ENCODE measurements at places on chromosomes 4 and X. TPM values are rescaled to one million over a fixed set of nuclear protein-coding genes. Genes with fewer than 3 reads are reported as not detected.

FGG gene
- not detected for total RNA-seq

MRFAP1 gene
- 291 TPM for total RNA-seq

PRDM8 gene
- total RNA-seq = 18.8 TPM

DNA sequence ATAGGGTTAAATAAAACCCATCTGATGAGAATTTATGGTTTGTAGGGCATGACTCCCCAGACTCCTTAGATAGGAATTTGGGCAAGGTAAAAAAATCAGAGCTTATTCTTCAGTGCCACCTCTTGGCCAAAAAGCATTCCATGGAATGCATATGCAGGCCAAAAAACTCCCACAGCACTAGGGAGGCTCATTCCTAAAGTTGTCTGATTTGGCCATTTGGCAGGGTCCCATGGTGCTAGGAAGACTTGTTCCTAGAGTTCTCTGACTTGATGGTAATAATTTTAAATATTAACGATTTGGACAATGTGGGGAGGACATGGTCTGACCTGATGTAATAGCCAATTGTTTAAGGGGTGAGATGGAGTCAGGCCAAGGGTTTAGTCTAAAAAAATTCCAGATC, 93.0 kb downstream of the SPIN4 start:
- DNase-seq = no peak

DNA sequence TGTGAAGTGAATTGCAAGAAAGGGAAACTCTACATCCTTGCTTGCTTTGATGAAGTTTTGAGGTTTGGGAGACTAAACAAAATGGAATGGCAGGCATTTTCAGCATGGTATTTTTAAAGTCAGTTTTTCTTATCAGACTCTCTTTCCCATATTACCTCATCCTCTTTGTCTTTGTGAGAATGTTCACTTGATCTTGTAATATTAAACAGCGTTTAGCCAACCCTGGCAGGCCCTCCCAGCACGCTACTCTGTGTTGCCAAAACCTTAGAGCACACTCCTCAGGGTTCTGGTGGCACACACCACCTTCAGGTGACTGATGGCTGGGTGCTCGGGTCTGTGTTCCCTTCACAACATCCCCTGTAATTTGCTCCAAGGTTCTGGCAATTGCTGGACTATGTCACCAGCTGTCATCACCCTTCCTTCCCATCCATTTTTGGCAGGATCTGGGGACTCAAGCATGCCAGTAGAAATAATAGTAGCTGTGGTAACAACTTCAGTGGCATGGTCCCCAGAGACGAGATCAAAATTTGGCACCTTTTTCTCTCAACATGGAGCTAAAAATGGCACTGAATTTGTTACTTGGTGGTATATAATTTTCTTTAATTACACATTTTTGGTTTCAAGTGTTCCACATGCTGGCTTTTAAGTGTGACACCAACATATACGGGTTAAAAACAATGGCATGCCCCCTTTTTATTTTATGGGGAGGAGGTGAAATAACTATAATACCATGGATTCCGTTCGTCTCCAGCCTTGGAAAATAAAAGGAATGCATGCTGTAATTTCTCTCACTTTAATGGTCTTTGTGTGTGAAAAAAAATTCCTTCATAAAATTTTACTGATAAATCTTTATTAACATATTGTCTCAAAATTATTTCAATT, 273.1 kb downstream of the DCTD start:
- peak; percentile 64 for DNase-seq

GRCh38 chr4:6425336-6425735, 47.1 kb downstream of the PPP2R2C start:
- no peak for DNase-seq

- no peak for DNase-seq
Observed at GRCh38 chrX:110310896-110311295, 7.0 kb downstream of the AMMECR1 start.

DNA sequence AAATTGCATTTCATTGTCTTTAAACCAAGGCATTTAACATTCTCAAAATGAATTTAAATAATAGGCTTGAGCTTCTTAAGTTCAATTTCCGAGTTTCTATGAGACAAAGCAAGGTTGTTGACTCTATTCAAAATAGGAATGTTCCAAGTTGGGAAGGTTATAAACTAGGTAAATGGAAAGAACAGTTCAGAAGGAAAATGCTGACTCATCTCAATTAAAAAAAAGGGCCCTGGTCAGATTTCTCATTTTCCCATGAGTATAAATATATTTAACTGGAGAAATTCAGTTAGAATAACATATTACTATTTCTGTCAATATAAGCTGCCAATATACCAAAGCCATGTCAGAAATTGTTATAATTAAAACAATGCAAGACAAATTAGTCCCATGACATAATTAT, 113.8 kb downstream of the ATP8A1 start:
- DNase-seq = no peak

DNA sequence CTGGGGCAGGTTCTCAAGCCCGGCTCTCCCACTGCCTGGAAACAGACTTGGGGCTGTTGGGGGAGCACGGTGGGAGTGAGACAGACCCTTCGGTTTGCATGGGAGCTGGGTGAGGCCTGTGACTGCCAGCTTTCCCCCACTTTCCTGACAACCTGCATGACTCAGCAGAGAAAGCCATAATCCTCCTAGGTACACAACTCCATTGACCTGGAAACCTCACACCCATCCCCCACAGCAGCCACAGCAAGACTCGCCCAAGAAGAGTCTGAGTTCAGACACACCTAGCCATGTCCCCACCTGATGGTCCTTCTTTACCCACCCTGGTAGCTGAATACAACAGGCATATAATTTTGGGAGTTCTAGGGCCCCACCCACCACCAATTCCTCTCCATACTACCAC, 57.6 kb upstream of the UBQLN2 start:
- no peak for DNase-seq

DNA sequence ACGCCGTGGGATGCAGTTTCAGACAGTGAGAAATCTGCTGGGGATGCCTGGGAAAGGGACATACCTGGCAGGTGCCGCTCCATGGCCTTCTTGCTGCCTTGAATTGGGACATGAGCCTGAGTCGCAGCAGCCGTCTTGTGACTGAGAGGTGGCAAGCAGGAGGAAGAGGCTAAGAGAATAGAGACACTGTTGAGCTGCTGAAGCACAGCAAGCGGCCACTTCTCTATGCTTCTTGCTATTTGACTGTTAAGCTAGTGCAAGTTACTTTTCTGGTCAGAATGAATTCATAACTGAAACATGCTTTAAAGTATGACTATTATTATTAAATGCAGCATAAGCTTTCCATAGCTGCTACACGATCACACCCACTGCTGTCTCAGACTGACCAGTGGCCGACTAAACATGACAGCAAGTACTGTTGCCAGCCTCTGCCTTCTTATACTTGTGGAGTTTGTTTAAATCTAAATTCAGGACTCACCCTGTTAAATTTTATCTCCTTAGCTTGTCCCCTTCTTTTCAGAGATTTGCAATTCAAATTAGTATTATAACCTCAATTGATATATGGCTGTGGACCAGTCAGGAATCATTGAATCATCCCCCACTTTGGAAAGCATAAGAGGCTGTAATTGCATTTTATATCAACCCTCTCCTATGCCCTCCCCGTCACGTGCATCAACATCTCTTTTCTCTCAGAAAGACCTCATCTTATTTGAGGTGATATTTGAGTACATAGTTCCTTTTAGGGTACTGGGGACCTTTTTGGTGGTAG, 24.8 kb upstream of the ACSL1 start:
- no peak for DNase-seq

DNA sequence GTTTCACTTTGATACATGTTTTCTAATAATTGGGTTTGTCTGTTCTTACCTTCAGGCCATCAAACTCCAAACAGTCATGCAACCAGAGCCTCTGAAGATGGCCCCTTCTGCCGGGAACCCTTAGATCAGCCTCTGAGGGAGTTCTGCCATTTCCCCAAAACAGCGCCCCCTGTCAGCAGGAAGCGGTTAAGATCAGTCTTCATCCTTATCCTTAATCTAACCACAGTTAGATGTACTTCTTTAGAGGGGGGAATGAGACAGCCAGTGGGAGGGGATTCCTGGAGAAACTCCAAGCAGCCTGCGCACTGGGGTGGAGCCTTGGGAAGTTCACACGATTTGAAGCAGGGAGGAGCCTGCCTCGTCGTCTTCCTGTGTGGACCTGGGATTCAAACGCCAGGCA, 185.4 kb downstream of the INPP4B start:
- DNase-seq = no peak

GRCh38 chrX:136275553-136275952, 24.4 kb upstream of the MAP7D3 start:
- peak; percentile 5 for DNase-seq

DNA sequence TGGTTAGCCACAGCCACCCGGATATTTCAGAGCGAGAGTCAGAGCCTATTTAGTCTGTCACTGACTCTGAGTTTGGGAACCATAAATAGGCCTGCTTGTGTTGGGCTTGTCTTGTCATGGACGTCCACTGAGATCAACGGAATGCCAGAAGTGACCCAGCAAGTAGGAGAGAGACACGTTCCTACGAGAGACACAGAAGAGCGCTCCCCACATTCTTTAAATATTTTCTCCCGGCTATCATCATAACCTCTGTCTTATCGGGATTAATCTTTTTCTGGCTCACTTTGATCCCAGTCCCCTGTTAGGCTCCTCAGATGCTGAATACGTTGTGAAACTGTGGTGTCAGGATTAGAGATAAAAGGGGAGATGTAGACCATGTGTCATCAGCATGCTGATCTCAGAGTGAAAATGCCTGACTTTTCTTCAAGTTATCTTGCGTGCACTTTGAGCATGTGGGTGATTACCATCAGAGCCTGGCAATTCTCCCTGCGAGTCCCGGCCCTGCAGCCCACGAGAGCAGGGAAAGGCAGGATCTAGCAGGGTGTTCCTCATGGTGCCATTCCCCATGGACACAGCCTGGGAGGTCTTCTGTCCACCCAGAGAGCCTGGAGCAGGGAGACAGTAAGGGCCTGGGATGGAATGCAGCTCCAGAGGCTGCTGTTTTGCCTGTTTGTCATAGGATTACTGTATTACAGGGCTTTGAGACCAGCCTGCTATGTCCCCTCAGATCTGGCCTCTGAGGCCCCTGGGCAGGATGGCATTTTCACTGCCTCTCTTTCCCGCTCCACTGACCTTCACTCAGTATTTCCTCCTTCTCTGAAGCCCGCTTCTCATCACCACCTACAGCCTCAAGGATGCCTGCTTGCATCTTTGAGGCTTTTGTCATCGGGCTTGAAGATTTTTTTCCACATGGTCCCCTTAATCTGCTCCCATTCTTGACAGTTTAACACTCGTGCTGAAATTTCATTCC, 2.8 kb upstream of the TENM3 start:
- peak; percentile 53 for DNase-seq
